ENCODE measurements at places on chromosomes 4 and X. TPM values are rescaled to one million over a fixed set of nuclear protein-coding genes. Genes with fewer than 3 reads are reported as not detected.

- DNase-seq = no peak
These were observed 27.4 kb downstream of the PCGF3 start for GRCh38 chr4:732911-733630.

DNA sequence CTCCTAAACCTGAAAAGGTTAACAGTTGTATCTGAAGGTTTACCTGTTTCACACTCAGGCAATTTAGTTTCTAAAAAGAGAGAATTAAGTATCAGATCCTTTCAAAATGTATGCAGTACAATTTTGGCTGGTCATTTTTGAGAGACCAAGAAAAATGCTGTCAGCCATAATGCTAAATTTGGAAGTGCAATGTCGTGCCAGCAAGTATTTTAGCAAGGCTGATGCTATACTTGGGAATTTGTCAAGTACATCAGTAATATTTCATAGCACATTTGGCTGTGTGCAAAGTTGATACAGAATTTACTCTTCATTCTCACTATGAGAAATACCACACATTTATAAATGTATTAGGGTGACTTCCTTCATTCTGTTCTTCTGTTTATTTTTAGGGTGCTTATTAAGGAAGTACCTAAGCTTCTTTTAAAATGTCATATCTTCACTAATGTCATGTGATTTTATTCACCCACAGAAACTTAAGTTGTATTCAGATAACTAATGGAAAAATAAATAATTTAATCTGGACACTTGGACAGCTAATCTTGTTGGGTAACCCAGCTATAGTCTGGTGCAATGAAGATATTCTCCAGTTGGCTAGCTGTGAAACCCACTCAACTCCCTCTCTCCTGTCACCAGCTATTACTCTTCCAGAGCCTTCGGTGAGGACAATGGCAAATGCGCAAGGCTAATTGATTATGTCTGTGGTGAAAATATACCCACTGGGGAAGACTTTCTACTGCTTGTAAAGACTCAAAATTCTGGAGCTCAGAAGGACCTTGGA, 84.2 kb upstream of the TLL1 start:
- DNase-seq = no peak

DNA sequence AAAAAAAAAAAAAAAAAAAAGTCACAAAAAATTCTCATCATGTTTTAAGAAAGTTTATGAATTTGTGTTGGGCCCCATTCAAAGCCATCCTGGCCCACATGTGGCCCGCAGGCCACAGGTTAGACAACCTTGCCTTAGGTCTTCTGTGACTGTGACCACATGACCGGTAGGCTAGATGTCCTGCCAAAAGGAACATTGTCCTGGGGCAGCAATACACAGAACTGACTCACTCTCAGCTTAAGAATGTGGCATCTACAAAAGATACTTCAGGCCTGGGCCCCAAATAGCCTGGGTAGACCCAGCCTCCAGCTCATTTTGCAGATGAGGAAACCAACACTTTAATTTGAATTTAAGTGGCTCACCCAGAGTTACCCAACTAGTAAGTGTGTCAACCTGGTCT, 10.0 kb downstream of the AWAT2 start:
- no peak for DNase-seq

DNA sequence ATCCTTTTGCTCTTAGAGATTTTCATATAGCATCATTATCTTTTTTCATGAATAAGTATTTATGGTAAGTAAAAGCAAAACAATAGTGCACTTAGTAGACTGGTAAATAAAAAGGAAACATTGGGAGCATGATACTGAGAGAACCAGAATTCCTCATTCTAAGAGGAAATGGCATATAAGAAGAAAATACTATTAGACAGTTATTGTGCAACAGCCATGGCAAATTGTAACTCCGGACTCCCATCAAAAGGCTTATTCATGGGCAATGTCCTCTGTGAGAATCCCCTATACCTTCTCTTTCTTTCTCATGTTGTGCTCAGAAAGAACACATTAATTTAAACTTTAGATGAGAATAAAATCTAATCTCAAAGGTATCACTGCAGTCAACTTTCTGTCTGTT, 42.4 kb downstream of the SPATA18 start:
- no peak for DNase-seq

DNA sequence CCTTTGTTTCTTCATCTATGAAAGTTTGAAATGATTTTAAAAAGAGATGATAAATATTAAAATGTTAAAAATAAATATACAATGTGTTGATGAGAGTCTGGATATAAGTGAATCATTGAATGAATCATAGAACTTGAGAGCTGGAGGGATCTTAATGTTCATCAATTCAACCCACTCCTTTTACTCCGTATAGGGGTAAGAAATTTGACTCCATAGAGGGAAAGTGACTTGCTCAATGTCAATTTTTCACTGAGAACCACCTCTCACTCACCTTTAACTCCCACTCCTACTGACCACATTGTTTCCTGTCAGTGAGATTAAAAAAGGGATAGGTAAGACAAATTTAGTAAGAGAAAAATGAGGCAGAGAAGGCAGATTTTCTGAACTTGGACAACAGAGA, 557.2 kb upstream of the GRIA3 start:
- no peak for DNase-seq

GRCh38 chr4:80171656-80172055, 25.6 kb upstream of the PRDM8 start:
- no peak for DNase-seq

DNA sequence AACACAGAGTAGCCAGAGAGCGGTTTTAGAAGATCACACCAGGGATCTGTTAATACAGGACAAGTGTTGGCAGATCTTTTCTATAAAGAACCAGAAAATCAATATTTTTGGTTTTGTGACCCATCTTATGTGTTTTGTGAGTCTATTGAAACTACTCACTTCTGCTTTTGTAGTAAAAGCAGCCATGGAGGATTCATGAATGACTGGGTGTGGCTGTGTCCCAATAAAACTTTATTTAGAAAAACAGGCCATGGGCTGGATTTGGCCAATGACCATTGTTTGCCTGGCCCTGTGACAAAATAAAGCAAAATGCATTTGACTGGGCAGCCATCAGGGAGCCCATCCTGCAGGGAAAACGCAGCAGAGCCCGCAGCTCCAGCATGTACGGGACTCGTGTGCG, 99.9 kb upstream of the ADRA2C start:
- DNase-seq = no peak

GRCh38 chrX:152020888-152021287, 46.4 kb upstream of the GABRE start:
- no peak for DNase-seq

DNA sequence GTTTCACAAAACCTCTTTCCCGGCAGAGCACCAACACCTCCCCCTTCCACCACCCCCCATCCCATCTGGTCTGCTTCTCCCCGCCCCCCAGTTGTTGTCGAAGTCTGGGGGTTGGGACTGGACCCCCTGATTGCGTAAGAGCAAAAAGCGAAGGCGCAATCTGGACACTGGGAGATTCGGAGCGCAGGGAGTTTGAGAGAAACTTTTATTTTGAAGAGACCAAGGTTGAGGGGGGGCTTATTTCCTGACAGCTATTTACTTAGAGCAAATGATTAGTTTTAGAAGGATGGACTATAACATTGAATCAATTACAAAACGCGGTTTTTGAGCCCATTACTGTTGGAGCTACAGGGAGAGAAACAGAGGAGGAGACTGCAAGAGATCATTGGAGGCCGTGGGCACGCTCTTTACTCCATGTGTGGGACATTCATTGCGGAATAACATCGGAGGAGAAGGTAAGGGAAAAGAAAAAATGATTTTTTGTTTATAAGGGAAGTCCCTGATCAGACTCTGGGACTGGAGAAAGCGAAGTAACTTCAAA, at the start of gene PDGFRA:
TSS of gene PDGFRA (plus strand) at position 333 of the 541 bp plus-strand sequence. CDS start 29,476 bp downstream, outside the sequence.
- DNase-seq = no peak

DNA sequence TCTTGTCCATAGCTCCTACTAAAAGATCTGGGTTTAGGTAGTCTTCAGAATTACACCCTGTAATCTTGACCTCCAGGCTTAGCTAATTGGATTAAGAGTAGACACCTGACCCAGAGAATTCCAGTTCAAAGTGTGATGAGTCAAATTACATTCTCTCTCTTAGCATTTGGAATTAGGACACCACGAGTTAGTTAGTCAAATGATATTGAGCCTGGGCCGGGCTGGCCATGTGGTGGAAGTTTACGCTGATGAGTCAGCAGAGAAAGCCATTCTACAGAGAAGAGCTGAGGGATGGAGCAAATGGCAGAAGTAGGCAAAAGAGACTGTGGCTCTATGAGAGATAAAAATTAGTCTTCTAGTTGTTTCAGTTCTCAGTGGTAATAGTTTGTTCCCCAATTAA, 31.1 kb downstream of the CEP44 start:
- no peak for DNase-seq

- peak; percentile 25 for DNase-seq
These were observed 273.0 kb downstream of the ARHGAP24 start for GRCh38 chr4:85747882-85748491.

DNA sequence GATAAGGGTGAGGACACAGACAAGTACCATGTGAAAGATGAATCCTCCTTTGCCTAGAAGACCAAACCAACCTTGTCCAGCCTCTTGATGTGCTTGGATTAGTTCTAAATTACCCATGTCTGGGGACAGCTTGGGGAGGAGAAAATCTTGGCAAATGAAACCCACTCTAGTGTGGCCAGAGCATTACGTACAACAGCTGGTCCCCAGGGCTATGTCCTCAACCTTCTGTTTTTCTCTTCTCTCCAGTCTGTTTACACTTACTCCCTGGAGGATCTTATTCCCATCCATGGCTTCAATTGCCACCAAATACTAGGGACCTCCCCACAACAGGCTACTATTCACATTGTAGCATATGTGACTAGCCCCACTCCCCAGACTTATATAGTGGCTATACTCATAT, 384.5 kb downstream of the OPHN1 start:
- DNase-seq = no peak

GRCh38 chr4:184476695-184477094, 2.3 kb upstream of the IRF2 start:
- DNase-seq = peak; percentile 56

DNA sequence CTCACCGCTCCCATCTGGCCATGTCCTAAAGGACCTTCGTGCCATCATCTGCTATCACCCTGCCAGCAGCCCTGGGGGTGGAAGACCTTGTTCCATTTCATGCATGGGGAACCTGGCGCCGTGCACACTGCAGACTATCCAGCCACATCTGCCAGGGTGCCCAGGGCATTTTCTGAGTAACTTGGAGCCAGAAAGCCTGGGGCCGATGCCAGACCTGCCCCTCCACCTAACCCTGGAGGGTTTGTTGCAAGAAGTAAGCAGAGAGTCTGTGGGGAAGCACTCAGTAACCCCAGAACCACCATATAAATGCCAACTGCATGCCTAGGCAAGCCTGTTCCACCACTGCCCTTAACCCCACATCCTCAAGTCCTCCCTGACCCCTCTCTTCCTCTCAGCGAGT, 7.3 kb downstream of the HAUS7 start:
- DNase-seq = no peak

GRCh38 chr4:152983774-152984411, 47.8 kb downstream of the FHDC1 start:
- no peak for DNase-seq

DNA sequence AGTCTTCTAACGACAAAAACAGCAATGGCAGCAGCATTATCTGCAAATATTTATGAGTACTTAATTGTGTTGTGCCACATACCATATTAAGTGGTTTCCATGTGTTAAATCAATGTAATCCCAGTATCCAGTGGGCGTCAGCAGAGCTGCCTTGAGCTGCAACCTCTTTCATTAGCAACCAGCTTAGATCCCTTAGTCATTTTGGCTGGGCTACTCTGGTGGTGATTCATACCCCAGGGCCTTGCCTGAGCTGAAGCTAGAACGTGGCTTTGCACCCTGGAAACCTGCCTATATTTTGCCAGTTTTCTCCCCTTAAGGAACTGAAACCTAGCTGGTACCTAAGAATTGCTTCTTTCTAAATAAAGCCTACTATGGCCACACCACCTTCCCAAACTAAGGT, 474.3 kb upstream of the FTHL17 start:
- DNase-seq = no peak

GRCh38 chr4:25564836-25565235, 90.8 kb upstream of the SLC34A2 start:
- no peak for DNase-seq

DNA sequence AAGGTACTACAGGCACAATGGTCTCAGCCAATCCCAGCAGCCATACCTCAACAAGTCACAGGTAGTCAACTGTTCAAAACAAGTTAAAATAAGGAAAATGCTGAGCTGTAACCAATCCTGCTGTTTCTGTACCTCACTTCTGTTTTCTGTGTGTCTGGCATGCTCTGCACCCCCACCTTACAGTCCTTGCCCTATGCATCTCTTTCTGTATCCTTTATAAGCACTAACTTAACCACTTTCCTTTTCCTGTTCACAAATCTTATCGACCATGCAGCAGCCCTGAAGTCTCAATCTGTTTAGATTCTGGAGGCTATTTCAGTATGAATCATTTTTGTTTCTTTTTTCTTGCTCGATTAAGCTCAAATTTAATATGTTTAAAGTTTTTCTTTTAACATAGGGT, 12.5 kb upstream of the FAM13A start:
- peak; percentile 9 for DNase-seq

GRCh38 chrX:14528629-14529289, 577 bp upstream of the GLRA2 start:
- peak; percentile 77 for DNase-seq

GRCh38 chr4:151960449-151961230, 199.8 kb upstream of the GATB start:
- DNase-seq = no peak

DNA sequence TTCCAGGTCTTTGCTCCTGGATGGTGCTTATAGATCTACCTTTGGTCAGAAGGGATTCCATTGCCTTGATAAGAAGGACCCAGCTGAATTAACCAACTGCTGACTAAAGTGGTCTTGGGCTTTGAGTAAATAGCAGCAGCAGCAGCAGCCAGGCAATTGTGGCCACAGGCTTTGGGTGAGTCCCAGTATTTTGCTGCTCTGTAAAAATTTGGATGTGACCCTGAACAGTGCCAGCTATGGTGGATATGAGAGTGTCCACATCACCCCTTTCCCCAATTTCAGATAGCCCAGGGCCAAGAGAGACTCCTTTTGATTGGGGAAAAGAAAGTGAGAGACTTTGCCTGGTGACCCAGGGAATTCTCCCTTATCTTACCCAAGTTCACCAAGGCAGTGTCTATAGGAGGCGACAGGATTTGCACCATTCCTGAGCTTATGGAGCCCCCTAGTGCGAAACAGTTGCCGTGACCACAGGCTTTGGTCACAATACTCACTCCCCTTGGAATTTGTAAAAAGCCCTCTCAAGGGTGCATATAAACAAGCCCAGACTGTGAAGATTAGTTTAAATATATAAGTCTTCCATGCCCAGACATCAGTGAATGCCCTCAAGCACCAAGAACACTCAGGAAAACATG, 518.0 kb downstream of the TMA16 start:
- DNase-seq = peak; percentile 52

DNA sequence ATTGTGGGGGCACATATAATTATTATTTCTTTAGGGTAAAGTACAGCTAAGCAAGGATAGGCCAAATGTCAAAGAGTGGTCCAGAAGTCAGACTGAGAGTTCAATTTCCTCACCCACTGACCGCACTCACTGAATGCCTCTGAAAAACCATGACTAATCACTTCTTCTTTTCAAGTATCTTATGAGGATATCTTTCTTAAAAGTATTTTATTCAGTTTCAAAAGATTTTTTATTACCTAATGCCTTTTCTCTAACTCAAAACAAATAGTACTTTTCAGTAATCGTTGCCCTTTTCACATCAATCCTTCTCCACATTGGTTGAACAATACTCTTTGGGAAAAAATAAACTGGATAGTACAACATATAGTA, 61.7 kb upstream of the CAMK2D start:
- DNase-seq = no peak

MOB1B gene
- total RNA-seq = 14.4 TPM

HSFX1 gene
- 0.27 TPM for total RNA-seq

PLAC8 gene
- 62.0 TPM for total RNA-seq

GYPB gene
- total RNA-seq = not detected

VCX2 gene
- total RNA-seq = not detected

SYNPO2 gene
- total RNA-seq = 0.14 TPM

GPRIN3 gene
- total RNA-seq = 8.8 TPM
